Central memory CD4-positive, alpha-beta T cell (primary cell): ENCODE measurements at places on chromosomes 1 and 21.
A peak's percentile ranks its signal among the peaks of the same experiment; 100 is the strongest.

DNA sequence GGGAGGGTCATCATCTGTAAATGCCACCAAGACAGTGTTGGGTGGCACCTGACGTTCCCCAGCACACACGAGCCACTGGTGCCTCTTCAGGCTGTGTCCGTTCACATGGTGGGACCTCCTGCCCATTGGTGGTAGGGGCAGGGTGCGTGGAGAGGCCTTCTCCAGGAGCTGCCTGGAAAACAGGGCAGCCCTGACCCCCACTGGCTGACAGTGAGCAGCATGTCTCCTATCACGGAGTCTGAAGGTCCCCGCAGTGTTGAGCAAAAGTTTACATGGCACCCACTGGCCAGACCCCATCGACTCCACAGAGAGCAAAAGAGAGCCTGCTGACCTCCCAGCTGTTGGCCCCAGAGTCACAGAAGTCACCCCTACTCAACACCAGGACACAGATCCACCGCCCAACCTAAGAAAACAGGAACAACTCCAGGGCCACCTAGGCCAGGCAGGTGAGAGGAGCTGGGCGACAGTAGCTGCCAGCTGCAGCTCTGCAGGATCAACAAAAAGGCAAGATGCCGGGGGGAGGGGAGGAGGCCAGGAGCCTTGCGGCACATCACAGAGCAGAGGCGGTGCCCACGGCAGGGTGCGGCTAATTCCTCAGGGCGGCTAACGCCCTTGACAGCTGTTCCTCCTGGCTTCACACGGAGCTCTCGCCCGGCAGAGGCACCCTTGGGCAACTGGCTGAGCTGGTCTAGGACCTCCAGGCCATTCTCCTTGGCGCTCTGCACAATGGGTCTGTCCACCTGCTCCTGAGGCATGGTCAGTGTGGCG, 14.4 kb upstream of the IFI6 start:
- no peak for DNase-seq

- no peak for DNase-seq
Measured at GRCh38 chr21:46118316-46119143, 20.6 kb downstream of the COL6A2 start.

GRCh38 chr1:230186874-230187273, 119.8 kb downstream of the GALNT2 start:
- no peak for DNase-seq

DNA sequence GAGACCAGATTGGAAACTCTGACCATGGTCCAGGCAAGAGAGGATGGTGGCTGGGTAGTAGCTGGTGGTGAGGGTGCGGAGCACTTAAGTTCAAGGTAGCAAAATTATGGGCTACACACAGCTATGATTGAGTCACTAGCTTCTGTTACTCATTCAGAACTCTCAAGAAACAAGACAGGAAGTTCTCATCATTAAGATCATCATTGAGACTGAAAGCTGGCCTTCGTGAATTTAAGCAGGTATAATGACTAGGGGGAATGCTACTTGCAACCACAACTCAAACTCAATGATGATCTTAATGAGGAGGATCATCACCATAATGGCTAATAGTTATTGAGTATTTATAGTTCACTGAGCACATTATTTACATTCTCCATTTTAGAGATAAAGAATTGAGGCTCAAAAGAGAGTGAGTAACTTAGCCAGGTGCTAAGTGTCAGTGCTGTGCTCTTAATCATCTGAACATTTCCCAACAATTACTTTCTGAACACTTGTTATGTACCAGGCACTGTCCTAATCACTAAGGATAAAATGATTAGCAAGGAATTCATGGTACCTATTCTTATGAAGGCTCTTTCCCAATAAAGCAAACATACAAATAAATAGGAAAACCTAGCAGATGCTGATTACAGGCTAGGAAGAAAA, 286.3 kb upstream of the C1orf105 start:
- no peak for DNase-seq

DNA sequence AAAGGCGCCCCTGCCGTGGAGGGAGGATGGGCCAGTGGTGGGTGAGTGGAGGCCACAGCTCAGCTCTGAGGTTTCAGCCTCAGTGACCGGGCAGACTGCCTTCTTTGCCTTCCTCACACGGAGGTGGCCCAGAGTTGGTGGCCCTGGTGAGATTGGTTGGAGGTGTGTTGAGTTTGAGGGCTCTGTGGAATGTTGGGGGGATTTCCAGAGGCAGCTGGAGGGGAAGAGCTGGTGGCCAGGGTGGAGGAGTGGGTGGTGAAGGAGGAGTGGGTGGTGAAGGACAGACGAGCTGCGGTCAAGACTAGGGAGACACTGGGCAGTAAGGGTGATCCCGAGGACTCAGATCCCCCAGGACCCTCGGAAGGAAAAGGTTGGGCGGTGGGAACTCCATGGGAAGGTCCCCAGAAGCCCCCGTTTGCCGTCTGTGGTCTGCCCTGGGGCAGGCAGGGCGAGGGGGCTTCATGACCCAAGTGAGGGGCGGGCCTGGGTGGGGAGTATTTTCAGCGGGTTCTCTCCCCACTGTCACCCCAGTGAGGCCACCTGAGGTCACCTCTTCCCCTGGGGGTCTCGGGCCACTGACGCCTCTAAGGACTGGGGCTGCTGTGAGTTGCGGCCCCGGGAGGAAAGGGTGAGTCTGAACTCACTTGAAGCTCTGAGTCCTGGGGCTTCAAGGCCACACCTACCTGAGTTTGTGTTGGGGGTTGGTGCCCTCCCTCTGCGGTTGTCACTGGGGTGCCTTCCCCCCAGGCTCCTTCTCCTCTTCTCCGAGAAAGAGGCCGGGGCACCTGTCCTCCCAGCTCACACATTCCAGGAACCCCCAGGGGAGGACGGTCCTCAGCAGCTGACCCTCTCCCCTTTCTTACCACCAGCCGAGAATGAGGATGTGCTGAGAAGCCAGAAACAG, 22.7 kb upstream of the PIK3CD start:
- peak; percentile 72 for DNase-seq

DNA sequence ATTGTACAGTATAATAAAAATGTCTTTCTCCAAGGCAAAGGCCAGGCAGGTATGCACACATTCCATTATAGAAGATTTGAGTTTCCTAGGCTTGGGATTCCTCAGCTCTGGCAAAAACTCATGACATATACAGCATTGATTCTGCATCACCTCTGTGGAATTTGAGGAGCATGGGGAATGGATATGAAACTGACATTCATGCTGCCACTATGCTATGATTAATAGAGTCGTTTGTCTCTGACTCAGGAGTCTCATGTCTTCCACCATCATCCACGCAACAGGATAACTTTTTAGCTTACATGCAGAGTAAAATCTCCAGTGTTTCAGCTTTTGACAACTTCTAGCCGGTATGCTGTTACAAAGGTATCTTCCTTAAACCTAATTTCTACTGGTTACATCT, 49.8 kb upstream of the ADORA3 start:
- no peak for DNase-seq

GRCh38 chr1:243642936-243643335, 207.1 kb downstream of the AKT3 start:
- no peak for DNase-seq

- peak; percentile 62 for DNase-seq
Measured at GRCh38 chr1:225474986-225475820, 47.4 kb upstream of the LBR start.

- no peak for DNase-seq
Measured at GRCh38 chr1:156584813-156585212, 5.3 kb downstream of the TTC24 start.

DNA sequence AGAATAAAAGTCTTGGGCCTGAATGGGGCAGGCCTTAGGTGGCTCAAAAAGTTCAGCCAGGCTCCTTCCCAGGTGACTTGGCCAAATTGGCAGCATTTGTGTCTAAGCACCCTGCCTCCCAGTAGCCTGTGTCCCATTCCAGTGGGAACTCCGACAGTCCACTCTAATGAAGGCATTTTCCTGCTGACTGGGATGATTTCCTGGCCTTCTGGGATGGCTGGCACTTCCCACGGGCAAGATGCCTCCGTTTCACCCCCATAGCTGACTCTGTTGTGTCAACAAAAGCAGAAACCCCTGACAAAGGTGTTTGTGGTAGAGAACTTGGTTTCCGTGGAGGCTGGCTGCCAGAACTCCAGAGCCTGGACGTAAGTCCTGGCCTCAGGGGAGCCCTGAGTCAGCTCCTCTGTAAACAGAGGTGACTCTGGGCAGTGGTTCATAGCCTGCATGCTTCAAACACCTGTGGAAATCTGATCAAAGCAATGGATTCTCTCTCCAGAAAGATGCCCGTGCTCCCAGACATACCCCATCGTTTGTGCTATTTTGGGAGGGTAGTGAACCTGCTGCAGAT, 36.6 kb downstream of the WNT3A start:
- no peak for DNase-seq

- DNase-seq, result no peak
Measured at GRCh38 chr1:119946724-119947123, 50.4 kb upstream of the ADAM30 start.

- no peak for DNase-seq
Measured at GRCh38 chr1:215397106-215397505, 170.0 kb upstream of the KCTD3 start.

GRCh38 chr1:178973652-178974101, 52.0 kb upstream of the FAM20B start:
- DNase-seq, result no peak

DNA sequence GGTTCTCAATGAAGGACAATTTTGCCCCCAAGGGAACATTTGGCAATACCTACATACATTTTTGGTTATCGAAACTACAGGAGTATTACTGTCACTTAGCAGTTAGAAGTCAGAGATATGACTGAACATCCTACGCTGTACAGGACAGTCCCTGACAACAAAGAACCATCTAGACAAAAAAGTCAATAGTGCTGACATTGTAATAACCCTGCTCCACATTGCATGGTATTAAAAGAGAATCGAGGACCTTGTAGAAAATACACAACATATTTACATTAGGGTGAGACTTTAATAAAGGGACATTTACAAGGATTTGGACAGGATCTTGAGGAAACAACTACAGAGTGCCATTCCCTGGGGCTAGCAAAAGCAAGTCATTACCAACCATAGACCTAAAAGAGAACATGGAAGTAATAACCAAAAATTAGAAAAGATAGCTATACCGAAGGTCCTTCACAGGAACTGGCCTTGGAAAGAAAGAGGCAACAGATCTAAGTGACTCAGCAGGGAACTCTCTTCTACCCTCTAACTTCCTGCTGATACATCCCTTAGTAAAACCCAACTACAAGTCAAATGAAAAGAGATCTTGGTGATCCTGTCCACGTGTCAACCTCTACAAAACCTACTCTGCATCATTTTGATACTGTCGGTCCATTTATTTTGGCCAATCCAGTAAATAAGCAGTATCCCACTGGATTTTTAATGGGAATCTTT, 40.2 kb downstream of the ANGPTL3 start:
- no peak for DNase-seq

GRCh38 chr1:82515650-82516049, 714.9 kb downstream of the ADGRL2 start:
- no peak for DNase-seq

DNA sequence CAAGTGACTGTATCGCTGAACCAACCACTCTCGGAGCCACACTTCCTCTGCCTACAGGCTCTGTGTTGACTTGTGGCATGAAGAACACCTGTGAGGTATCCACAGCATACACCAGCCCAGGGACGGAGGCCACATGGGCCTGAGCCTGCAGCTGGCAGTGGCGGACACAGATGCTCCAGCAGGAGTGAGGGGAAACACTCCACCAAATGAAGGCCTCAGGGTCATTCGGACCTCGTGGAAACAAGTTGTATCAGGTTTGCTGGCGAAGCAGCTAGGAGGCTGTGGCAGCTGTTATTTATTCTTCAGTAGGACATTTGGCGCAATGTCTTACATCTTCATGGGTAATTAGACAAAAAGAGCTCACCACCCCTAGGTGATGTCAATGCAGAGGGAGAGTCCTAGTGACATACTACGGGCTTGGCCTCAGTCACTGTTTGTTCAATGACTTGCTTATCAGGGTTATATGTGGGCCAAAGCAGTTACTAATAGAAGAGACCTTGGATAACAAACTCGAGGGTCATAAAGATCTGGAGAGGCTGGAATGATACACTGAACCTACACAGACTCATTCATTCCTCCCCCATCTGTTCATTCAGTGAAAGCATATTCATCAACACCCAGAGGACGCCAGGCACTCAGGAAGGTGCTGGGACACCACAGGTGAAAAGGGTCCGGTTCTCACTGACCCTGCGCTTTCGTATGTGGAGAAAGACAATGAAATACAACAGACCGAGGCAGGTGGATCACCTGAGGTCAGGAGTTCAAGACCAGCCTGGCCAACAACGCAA, 11.6 kb upstream of the ETS2 start:
- no peak for DNase-seq

DNA sequence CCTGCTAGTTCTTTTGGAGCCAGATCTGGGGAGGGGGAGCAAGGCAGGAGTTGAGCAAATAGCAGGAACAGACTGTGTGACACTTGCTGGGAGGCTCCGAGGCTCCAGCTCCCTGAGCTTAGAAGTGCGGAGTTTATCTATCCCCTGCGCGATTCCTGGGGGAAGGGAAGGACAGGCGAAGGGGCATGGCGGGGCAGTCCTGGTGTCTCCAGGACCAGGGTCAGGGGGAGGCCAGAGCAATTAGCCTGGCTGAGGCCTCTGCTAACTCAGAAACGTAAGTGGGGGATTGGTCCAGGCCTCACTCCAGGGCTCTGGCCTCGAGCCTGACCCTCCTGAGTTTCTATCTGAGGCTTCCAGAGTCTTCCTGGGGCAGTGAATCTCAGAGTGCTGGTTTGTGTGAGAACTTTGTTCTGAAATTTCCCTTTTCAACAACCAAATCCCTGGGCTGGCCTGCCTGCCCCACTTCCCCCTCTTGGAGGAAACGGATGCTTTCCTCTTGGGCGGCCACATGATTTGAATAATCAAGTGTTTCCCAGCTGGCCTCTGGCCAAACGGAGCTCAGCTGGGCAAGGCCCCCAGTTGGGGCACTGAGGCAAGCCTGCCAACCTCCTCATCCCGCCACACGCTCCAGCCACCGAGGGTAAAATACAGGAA, 15.6 kb downstream of the ALPL start:
- DNase-seq, result no peak

DNA sequence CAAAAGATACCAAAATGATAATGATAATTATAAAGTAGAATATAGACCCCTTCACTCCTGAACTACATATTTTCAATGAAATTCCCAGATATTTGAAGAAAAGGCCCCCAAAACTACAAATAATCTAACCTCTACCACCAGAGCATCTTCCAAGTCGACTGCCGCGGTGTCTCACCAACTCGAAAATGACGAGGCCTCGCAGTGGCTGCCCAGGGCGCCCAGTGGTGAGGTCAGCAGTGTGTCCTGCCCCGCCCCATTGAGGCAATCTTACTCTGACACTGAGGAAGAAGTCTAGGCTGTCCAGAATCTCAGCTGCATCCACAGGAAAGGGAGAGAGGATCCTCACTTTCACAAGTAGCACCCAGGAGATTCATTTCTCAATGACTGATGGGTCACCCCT, 5.2 kb downstream of the DUSP10 start:
- no peak for DNase-seq

GRCh38 chr1:54287176-54287650, 87.2 kb downstream of the MRPL37 start:
- DNase-seq, result peak; percentile 42
